Glomerular endothelial cell (primary cell): ENCODE measurements at places on chromosomes 7 and 10. TPM values are rescaled to one million over a fixed set of nuclear protein-coding genes. Genes with fewer than 3 reads are reported as not detected.

DNA sequence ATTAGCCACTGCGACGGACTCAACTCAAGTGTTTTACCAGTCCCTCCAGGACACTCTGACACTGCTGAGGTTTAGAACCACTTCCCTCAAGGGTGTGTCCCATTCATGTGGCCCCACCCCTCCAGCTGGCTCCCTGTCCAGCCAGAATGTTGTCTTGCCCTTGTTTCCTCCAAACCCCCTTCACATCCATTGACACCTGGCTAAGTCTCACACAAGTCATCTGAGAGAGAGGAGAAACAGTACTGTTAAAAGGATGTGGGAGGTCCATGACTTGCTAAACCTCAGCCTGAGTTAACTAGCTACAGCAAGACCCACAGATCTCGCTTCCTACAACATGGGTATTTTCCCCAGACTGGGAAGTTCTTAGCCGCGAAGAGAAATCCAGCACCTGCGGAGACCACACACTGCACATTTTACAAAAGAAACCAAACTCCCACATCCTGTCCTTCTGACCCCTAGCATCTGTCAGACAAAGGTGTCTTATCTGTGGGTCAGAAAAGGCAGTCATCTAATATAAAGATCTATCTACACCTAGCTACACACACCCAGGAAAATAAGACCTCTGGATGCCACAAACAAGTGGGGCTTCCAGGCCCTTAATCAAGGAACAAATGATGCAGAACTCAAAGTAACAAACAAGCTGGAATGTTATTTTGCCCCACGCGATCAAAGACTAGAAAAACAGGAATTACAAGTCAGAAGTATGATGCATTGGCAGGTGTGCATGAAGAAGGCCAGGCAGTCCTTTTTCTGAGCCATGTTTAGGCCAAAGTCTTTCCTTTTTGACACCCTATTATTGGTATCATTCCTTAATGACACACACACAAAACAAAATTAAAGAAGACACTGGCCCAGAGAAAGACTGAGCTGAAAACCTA, 13.9 kb downstream of the OSBPL3 start:
- no peak for DNase-seq

- DNase-seq: no peak
These were observed 3.5 kb downstream of the SUN1 start for GRCh38 chr7:835485-836401.

GRCh38 chr7:19958309-19958896, 185.0 kb upstream of the TMEM196 start:
- DNase-seq: peak; percentile 25

DNA sequence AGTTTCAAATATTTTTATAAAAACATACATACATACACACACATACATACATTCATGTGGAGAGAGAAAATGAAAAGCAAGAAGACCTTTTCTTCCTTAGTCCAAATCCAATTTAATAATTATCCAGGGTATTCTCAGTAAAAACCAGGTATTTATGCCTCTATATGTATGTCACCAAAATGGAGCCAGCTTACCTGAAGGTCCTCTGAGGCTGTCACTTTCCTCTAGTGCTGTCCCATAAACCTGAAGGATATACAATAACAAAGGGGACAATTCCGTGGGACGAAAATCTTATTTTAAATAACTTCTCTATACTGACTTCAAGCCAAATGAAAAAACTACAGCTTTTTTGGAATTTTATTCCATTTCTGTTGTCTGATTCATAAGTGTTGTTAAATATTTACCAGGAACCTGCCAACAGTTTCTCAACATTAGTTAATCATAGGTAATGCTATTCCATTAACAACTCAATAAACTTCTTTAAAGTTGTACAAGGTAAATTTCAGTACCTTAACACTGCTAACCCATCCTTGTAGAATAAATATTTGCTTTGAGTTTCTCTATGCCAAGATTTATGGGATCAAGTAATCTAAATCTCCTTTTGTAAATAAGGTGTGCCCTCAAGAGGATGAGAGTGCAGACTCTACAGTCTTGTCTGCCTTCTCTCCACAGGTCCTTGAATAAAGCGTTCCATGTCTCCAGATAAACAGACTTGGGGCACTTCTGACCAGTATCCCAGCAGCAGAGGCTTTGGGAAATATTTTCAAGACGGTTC, 260.3 kb downstream of the AHR start:
- DNase-seq: no peak

- DNase-seq: no peak
These were observed 61.8 kb upstream of the DRGX start for GRCh38 chr10:49457686-49458085.

GRCh38 chr7:29147821-29148220, 1.5 kb upstream of the CPVL start:
- DNase-seq: no peak

DNA sequence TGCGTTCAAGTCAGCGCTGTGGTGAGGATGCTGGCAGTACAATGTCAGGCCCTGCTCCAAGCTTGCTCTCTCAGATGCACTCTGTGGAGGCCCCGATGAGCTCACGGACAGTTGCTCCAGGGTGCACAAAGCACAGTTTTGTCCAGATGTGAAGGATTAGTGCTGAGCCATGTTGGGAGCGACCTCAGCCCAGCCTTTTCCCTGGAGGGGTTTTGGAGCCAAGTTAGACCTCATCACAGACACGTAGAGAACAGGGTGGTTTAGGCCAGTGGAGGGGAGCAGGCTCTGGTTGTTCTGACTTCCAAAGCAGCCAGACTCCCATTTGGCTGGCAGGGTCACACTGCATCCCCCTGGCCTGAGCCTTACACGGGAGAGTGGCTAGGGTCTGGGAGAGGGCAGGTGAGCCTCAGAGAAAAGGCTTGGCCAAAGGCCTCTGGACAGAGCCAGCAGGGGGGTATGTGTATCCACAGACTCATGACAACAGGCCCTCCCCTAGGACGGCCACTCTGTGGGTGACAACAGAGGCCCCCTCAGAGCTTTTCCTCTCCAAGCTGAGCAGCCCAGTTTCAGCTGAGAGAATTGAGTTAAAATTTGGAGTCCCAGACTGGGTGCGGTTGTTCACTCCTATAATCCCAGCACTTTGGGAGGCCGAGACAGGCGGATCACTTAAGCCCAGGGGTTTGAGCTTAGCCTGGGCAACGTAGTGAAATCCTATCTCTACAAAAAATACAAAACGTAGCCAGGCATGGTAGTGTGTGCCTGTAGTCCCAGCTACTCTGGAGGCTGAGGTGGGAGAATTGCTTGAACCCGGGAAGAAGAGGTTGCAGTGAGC, 4.7 kb downstream of the PLAC9 start:
- DNase-seq: no peak

DNA sequence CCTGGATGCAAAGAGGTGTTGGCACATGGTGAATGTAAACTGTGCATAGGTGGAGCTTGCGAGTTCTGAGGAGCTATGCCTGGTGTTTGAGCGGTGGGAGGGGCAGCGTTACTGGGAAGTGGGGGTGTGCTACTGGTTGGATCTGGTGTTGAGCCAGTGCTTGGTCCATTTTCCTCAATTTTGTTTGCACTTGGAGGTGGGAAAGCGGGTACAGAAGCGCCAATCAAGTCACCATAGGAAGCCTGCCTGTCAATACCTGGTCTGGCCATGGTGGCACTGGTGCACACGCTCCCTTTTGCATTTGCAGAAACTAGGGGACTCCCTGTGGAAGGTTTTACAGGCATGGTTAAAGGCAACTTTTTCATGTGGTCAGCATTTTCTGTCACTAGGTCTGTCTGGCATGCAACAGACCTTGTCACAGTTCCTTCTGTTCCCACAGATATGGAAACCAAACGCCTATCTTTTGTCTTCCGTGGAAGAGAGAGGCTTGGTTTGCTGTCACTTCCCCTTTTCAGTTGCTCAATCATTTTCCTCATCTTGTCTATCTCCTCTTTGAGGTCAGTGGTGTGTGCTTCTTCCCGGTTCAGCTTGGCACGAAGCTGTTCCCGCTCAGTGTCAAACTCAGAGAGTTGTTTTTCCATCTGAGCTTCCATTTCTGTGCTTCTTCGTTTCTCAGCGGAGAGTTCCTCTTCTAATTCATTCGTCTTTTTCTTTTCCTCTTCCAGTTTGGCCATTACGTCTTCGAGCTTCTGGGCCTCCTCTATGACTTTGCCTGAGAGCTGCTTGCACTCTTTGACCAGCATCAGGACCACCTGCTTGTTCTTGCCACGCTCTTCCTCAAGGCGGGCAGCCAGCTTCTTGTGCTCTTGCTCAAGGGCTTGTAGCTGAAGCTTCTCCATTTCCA, 81.1 kb downstream of the CTTNBP2 start:
- no peak for DNase-seq

- DNase-seq: no peak
These were observed 55.7 kb downstream of the CCDC3 start for GRCh38 chr10:12945690-12946359.

GRCh38 chr7:80678707-80679106, 40.3 kb downstream of the CD36 start:
- DNase-seq: no peak

- DNase-seq: no peak
These were observed 936 bp upstream of the REPIN1 start for GRCh38 chr7:150367677-150368095.

DNA sequence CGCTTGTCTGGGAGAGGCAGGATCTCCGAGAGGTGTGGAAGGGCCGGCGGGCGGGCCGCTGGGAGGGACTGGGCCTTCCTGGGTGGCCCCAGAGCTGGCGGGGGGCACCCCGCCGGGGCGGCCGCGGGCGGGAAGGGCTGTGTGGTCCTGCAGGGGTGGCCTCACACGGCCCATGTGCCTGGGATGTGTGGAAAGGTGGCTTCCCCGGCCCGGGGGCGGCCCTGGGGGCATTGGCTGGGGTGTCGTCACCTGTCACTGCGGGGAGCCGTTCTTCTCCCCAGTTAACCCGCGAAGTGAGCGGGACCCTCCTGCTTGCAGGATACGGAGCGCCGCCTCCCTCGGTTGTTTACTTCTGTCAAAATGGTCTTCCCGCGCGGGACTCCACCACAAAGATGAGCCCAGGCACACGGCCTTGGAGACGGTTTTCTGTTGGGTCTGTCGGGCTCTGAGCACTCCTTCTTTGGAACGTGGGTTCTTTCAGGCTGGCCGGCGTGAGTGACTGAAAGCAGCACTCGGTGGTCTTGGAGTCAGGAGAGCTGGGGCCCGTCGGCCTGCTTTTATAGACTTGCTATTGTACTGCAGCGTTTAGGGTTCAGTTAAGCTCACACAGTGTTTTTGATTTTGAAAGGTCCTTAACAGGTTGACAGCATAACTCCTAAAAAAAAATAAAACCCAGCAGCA, 700 bp downstream of the SMC3 start:
- DNase-seq: no peak

GRCh38 chr10:30970760-30971460, 60.8 kb downstream of the ZNF438 start:
- no peak for DNase-seq

GRCh38 chr10:110042181-110042580, 34.4 kb downstream of the ADD3 start:
- no peak for DNase-seq

WNT2 gene
- total RNA-seq: not detected in 2 replicates

LIPF gene
- total RNA-seq: 0.18 TPM in 1 of 2 replicates, not detected in the other

FEZF1 gene
- not detected in 2 replicates for total RNA-seq

GLI3 gene
- 7.0 and 10.9 TPM in 2 replicates for total RNA-seq

MTURN gene
- total RNA-seq: 3.4 and 6.6 TPM in 2 replicates

PANK1 gene
- 4.4 and 9.1 TPM in 2 replicates for total RNA-seq

MSMB gene
- not detected in 2 replicates for total RNA-seq
